ENCODE measurements at places on chromosomes 12 and 14.

GRCh38 chr14:81402123-81402495, 2.0 kb upstream of the STON2 start:
- H3K27ac ChIP-seq: no peak overlapping the region
- peaks cover 2% of the 10 kb centered on the region for H3K36me3 ChIP-seq
- H3K4me3 ChIP-seq: no peak overlapping the region
- DNase-seq: no peak
- peaks cover 36% of the 10 kb centered on the region for H3K4me1 ChIP-seq
- no peaks in the 10 kb centered on the region for H3K27me3 ChIP-seq

DNA sequence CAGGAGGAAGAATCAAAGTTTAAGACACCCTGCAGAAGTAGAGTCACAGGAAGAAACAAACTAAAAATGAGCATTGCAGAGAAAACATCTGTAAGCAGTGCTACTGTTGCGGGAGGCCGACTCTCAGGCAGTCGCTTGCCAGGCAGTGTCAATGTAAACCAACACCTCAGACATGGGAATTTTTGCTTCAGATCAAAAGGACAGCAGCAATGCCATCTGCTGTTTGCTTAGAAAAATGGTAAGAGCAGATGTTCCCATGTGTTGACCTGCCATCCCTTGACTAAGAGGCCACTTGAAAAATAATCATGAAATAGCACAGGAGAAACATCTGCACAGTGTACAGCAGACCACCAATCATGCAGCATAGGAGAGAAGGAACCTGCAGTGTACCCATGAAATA, 196.6 kb downstream of the SLC25A21 start:
- H3K27me3 ChIP-seq: no peaks in the 10 kb centered on the region
- H3K27ac ChIP-seq: no peak overlapping the region
- no peak overlapping the region for H3K4me3 ChIP-seq
- no peaks in the 10 kb centered on the region for H3K36me3 ChIP-seq
- H3K4me1 ChIP-seq: no peaks in the 10 kb centered on the region

DNA sequence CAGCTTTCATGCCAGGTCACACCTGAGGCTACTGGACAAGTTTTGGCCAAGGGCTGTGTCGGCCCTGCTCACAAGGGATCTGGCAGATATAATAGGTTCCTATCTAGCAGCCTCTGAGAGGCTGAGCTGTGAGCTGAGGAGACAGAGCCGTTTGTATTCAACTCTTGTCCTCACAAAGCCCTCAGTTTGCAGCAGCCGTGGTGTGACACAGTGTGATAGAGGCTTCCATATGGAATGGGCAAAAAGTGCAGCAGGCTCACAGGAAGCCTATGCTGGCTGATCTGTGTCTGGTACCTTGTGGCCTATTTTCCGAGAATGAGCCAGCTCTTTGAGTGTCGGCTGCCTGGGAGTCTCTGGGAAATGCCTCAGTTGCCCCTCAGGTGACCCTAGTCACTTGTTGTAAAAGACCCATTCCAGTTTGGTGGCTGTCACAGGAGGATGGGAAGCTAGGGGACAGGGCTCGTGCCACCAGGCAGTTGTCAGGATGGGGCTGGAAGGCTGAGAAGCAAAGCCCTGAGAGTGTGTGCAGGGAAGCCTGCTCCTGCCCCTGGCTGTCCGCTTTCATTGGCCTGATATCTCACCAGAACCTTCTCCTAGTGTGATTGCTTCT, 16.1 kb downstream of the VRTN start:
- H3K27me3 ChIP-seq: peaks cover 6% of the 10 kb centered on the region
- no peaks in the 10 kb centered on the region for H3K36me3 ChIP-seq
- no peak overlapping the region for H3K4me3 ChIP-seq
- H3K4me1 ChIP-seq: no peaks in the 10 kb centered on the region
- no peak overlapping the region for H3K27ac ChIP-seq

DNA sequence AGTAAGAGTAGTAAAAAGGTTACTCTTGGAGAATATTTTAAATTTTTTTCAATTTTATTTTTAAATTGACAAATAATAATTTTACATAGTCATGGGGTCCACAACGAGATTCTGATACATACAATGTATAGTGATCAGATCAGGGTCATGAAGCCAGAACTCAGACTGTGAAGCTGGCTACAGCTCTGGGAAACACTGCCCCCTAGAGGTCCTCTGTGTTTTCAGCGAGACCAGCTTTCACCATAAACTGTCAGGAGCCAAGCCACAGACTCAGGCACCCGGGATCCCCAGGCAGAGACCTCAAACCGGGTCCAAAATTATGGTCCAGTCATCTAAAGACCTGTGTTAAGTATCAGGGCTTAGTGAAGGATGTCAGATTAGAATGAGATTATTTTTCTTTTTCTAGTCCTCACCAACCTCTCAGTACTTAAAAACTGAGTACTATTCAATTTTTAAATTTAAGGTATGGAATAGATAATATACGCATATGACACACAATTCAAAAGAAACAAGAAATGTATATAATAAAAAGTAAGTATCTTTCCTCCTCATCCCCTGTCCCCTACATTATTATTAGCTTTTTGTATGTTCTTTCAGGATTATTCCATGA, 397.1 kb downstream of the MDGA2 start:
- H3K27me3 ChIP-seq: no peaks in the 10 kb centered on the region
- H3K4me3 ChIP-seq: no peak overlapping the region
- H3K36me3 ChIP-seq: peaks cover 3% of the 10 kb centered on the region
- peak; percentile 28 for DNase-seq

GRCh38 chr12:97536353-97536752, 73.7 kb downstream of the RMST start:
- H3K36me3 ChIP-seq: no peaks in the 10 kb centered on the region
- H3K27me3 ChIP-seq: no peaks in the 10 kb centered on the region
- no peak overlapping the region for H3K4me3 ChIP-seq
- peaks cover 2% of the 10 kb centered on the region for H3K4me1 ChIP-seq

DNA sequence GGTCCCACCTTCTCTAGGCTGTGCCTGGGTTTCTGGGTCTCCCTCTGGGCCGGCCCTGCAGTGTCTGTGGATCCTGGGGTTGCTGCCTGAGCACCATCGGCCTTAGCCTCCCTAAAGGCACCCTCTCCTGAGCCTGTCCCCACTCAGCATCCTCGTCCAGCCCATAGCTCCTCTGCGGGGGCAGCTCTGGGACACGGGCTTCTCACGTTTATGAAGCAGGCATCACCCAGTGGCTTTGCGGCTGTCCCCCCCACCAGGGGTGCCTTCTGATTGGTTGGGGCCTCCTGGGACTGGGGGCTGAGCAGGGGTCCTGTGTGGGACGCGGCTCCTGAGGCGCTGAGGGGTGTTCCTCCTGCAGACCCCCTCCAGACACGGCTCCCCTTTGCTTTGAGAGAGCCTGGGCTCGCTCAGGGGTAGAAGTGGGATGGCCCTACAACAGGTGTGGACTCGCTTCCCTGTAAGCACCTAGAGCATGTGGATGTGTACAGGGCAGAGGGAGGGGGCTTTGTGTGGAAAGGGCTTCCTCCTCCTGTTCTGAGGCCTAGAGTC, 10.7 kb downstream of the ULK1 start:
- H3K27me3 ChIP-seq: no peaks in the 10 kb centered on the region
- H3K4me1 ChIP-seq: no peaks in the 10 kb centered on the region
- DNase-seq: no peak
- peaks cover 2% of the 10 kb centered on the region for H3K36me3 ChIP-seq
- no peak overlapping the region for H3K27ac ChIP-seq
- no peak overlapping the region for H3K4me3 ChIP-seq

DNA sequence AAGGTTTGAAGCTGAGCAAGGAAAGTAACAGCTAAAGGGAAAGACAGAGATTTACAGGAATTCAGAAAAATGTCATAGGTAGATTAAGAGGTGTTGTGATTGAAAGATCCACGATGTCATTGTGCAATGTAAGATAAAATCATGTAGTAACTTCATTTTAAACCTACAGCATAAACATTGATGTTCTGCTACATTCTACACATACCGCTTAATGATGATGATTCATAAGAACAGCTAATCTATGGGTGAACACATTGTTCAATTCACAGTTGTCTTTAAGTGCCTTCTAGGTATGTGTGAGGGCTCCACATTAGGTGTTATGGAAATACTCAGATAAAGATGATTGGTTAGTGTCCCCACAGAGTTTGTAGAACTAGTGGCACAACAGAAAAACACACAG, 170.9 kb downstream of the GRIP1 start:
- no peaks in the 10 kb centered on the region for H3K4me1 ChIP-seq
- H3K4me3 ChIP-seq: no peak overlapping the region
- H3K36me3 ChIP-seq: peaks cover 26% of the 10 kb centered on the region
- no peaks in the 10 kb centered on the region for H3K27me3 ChIP-seq
- H3K27ac ChIP-seq: no peak overlapping the region

DNA sequence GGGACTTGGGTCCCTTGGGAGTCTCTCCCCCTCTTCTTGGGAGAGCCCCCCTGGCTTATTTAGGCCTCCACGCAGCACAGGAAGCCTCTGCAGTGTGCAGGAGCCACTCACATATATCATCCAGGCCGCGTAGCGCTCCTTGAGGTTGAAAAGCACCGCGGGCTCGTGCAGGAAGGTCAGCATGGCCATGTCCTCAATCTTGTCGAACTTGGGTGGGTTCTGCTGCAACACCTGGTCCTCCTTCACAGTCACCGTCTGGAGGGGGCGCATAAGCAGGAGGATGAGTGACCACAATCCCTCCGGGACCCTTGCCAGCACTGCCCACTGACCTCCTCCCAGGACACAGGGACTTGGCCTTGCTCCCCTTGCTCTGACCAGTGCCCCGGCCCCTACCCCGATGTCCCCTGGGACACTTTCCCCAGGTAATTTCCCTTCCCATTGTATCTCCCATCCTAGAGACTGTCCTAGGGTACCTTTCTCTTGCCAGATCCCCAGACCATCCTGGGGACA, 2.5 kb downstream of the MYH6 start:
- H3K4me1 ChIP-seq: peaks cover 2% of the 10 kb centered on the region
- no peak overlapping the region for H3K27ac ChIP-seq
- DNase-seq: no peak
- H3K4me3 ChIP-seq: no peak overlapping the region

- no peak overlapping the region for H3K27ac ChIP-seq
- peaks cover 32% of the 10 kb centered on the region for H3K4me1 ChIP-seq
- no peak for DNase-seq
- no peaks in the 10 kb centered on the region for H3K27me3 ChIP-seq
- H3K4me3 ChIP-seq: no peak overlapping the region
Observed at GRCh38 chr14:28142400-28143015, 624.1 kb upstream of the FOXG1 start.

GRCh38 chr12:20508359-20508758, 140.0 kb downstream of the PDE3A start:
- no peaks in the 10 kb centered on the region for H3K36me3 ChIP-seq
- DNase-seq: no peak
- no peak overlapping the region for H3K4me3 ChIP-seq
- no peak overlapping the region for H3K27ac ChIP-seq

- peak overlapping the region; percentile 79 for H3K4me3 ChIP-seq
- H3K27ac ChIP-seq: no peak overlapping the region
- no peaks in the 10 kb centered on the region for H3K27me3 ChIP-seq
- H3K36me3 ChIP-seq: no peaks in the 10 kb centered on the region
- DNase-seq: no peak
Observed at GRCh38 chr12:51846911-51847642, 1.4 kb downstream of the FIGNL2 start.

GRCh38 chr12:66829660-66830325, 150.9 kb upstream of the GRIP1 start:
- DNase-seq: no peak
- no peak overlapping the region for H3K4me3 ChIP-seq
- H3K36me3 ChIP-seq: no peaks in the 10 kb centered on the region
- H3K27me3 ChIP-seq: no peaks in the 10 kb centered on the region
- no peak overlapping the region for H3K27ac ChIP-seq
- peaks cover 3% of the 10 kb centered on the region for H3K4me1 ChIP-seq

DNA sequence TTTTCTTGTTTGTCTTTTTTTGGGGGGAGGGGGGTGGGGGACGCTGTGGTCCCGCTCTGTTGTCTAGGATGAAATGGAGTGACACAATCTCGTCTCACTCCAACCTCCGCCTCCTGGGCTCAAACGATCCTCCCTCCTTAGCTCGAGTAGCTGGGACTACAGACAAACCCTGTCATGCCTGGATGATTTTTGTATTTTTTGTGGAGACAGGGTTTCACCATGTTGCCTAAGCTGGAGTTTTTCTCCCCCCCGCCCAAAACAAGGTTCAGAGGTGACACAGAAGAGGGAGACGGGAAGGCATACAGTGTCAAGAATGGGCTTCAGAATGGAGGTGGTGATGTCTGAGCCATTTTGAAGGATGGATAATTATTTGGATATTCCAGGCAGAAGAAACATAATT, 116.9 kb upstream of the ATF1 start:
- H3K36me3 ChIP-seq: peaks cover 2% of the 10 kb centered on the region
- H3K27ac ChIP-seq: no peak overlapping the region
- H3K4me3 ChIP-seq: no peak overlapping the region
- no peak for DNase-seq
- peaks cover 20% of the 10 kb centered on the region for H3K4me1 ChIP-seq

GRCh38 chr12:32163596-32163995, 56.9 kb downstream of the BICD1 start:
- H3K36me3 ChIP-seq: peaks cover 10% of the 10 kb centered on the region
- H3K4me3 ChIP-seq: no peak overlapping the region
- DNase-seq: no peak
- no peak overlapping the region for H3K27ac ChIP-seq
- no peaks in the 10 kb centered on the region for H3K27me3 ChIP-seq

- H3K4me1 ChIP-seq: no peaks in the 10 kb centered on the region
- no peak overlapping the region for H3K27ac ChIP-seq
- H3K4me3 ChIP-seq: no peak overlapping the region
Observed at GRCh38 chr12:125129591-125130255, 64.5 kb downstream of the AACS start.

- no peaks in the 10 kb centered on the region for H3K27me3 ChIP-seq
- no peaks in the 10 kb centered on the region for H3K4me1 ChIP-seq
- H3K27ac ChIP-seq: no peak overlapping the region
- no peak for DNase-seq
- H3K36me3 ChIP-seq: peaks cover 37% of the 10 kb centered on the region
Observed at GRCh38 chr12:27031531-27031930, 9.2 kb downstream of the MED21 start.

DNA sequence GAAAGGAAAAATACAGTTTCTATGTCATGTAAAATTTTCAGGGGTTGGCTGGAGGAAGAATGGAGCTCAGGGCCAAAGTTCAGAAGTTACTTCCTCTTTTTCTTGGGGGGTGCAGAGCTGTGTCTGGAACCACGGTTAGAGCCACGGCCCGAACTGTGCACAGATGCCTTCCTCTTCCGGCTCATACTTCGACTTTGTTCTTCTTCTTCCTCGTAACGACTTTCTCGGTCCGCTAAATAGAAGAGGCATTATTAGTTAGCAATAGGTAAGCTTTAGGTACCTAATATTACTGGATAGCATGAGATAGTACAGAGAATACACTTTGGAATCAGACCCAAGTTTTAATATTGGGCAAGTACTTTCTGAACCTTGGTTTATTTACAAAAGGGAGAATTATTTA, 31.2 kb downstream of the SUPT16H start:
- peaks cover 1% of the 10 kb centered on the region for H3K27me3 ChIP-seq
- H3K4me1 ChIP-seq: no peaks in the 10 kb centered on the region
- H3K27ac ChIP-seq: no peak overlapping the region
- H3K36me3 ChIP-seq: peaks cover 56% of the 10 kb centered on the region
- no peak overlapping the region for H3K4me3 ChIP-seq
- no peak for DNase-seq

DNA sequence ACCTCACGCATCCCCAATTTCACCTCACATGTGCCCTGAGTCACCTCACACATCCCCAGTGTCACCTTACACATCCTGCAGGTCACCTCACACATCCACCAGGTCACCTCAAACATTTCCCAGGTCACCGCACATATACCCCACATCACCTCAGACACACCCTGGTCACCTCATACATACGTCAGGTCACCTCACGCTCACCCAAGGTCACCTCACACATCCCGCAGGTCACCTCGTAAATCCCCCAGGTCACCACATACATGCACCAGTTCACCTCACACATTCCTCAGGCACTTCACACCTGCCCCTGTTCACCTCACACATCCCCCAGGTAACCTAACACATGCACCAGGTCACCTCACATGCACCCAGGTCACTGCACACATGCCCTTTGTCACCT, 864.0 kb downstream of the TMEM121 start:
- no peak overlapping the region for H3K27ac ChIP-seq
- peaks cover 4% of the 10 kb centered on the region for H3K36me3 ChIP-seq
- DNase-seq: no peak
- no peaks in the 10 kb centered on the region for H3K4me1 ChIP-seq
- no peaks in the 10 kb centered on the region for H3K27me3 ChIP-seq

Data from mesothelial cell of epicardium (in vitro differentiated cells).